Naive thymus-derived CD4-positive, alpha-beta T cell (primary cell): ENCODE measurements at places on chromosomes 4 and X.
A peak's percentile ranks its signal among the peaks of the same experiment; 100 is the strongest.

GRCh38 chrX:141220342-141221008 is 21.8 kb downstream of the SPANXC start:
- DNase-seq, result no peak

GRCh38 chrX:40090961-40091360 is 6.8 kb downstream of the BCOR start:
- no peak for DNase-seq

DNA sequence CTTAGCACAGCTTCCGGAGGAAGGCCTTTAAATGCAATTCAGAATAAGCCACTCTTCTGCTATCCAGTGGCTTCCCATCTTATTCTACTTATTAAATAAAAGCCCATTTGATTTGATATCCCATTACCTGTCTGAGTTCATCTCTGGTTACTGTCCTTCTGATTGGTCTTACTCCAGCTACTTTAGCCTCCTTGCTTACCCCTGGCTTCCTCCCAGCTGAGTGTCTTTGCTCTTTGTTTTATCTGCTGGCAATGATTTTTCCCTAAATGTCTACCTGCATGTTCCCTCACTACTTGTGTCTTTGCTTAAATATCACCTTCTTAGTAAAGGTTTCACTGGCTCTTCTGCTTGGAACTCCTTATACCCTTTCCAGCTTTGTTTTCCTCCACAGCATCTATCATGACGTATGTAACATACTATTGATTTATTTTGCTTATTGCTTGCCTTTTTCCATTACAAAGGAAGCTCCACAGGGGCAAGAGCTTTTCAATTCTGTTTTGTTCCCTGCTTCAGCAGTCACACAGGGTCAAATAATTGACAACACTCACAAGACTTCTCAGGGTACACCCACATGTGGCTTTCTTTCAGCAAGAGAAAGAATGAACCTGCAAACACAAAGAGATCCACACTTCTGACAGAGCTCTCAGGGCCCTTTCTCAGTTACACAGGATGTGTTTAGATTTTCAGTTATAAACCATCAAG is 63.8 kb downstream of the TBC1D19 start:
- no peak for DNase-seq

- DNase-seq, result no peak
Measured at GRCh38 chrX:38175139-38175538, 45.5 kb downstream of the SRPX start.

DNA sequence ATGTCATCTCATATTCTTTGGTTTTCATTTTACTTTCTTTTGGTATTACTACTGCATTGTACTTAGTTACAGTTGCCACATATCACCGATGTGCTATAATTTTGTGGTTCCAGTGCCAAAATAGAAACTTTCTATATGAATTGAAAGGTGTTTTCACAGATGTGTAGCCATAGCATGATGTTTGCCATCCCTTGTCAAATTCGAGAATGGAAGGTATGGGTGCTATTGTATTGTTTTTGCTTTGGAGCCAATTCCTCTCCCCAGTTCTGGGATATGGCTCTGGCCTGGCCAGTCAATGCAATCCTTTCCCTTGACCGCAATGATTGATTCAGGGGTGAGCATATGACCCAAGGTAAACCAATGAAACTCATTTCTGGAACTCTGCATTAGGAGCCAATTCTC is 86.2 kb upstream of the RPS6KA3 start:
- no peak for DNase-seq

GRCh38 chr4:173138624-173139023 is 30.0 kb upstream of the GALNT7 start:
- no peak for DNase-seq

DNA sequence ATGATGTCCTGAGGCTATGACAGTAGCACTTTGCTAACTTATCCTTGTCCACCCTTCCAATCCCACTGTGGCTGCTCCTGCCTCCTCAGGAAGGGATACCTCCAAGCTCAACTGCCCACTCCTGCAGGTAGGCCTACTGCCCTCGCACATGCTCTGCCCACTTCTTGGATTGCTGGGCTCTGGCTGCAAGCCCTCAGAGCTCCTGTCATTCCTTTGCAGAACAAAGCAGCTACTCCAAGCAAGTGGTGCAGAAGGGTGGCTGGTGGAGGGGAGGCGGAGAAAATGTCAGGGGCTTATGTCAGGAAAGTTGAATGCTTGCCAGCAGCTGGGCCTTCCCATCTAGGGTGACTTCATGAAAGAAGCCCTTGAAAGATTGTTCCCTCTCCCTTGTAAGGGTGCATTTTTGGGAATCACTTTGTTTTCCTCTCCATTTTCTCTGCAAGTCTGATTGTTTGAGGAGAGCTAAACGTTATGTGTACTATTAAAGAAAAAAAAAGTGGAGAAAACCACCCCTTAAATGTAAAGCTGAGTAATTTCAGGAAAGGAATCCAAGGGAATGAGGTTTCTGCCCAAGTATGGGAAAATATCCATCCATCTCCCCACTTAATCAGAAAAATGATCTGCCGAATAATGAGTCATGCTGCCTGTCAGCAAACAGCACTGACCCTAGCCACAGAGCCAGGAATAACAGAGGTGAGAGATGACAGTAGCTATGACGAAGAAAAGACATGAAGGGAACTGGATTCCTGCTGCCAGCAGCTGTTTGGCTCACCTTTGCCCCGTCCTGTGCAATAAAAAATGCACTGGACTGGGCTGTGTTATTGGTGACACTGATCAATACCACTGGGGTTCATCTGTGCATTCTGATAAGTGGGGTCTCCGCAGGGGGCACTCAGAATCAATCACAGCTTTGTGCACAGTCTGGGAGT is 102.0 kb downstream of the RTL5 start:
- no peak for DNase-seq

DNA sequence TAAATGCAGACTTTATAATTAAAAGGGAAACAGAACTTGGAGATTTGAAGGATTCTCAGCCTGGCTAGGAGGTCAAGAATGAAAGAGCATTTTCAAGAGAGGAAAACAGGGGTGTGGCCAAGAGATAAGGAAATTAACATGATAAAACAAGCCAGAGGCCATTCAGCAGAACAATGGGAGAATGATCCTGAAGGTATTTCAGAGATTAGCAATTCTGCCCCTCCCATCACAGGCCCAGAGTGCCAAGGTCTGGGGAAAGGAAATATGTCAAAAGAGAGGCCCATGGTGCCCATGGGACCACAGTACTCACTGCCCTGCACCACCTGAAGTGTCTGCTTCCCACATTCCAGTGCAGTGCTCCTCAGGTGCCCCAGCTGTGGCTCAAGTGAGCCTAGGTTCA is 188.5 kb upstream of the STS start:
- no peak for DNase-seq

DNA sequence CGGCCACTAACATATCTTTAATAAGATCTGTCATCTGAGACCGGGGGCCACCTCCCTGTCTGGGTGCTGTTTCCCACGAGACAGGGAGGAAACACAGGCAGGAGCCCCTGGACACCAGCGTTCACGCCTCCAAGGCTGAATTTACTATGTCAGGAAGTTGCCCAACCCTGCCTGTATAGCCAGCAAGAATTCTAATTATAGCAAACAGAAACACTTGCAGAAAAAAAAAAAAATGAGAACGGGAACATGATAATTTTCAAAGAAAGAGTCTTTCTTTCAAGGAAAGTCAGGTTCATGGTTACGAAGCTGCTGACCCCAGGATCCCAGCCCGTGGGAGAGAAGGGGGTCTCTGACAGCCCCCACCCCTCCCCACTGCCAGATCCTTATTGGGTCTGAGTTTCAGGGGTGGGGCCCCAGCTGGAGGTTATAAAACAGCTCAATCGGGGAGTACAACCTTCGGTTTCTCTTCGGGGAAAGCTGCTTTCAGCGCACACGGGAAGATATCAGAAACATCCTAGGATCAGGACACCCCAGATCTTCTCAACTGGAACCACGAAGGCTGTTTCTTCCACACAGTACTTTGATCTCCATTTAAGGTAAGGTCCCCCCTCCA is at the start of gene IL3RA:
Gene IL3RA (plus strand): TSS at position 455 of the 613 bp plus-strand sequence. CDS start 4,981 bp downstream, outside the sequence.
- peak; percentile 14 for DNase-seq

GRCh38 chr4:115292320-115293092 is 179.1 kb upstream of the NDST4 start:
- no peak for DNase-seq

DNA sequence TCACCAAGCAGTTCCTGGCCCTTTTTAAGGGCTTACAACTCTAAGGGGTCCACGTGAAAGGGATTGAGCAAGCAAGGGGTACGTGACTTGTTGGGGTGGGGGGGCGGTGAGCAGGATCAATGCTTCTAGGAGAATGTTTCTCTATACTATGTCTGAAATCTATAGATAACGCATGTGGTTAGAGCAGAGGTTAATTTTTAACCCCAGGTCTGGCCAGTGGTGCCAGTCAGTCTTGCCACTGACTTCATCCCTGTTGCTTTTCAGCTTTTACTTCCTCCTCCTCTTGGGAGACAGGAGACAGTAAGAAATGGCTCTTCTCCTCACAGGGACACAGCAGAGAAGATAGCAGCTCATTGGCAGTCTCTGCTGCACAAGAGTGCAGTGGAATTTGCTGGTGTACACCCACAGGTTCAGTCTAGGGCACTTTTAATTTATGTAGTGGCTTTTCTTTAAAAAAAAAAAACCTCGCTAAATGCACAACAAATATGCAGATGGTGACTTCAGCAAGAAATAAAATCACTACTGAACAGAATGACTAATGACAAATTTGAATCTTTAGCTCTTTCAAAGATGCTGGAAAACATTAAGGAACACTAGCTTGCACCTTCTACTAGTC is 190.5 kb downstream of the CCNG2 start:
- no peak for DNase-seq

- DNase-seq, result no peak
Measured at GRCh38 chr4:146063143-146063542, 112.4 kb upstream of the LSM6 start.

- DNase-seq, result no peak
Measured at GRCh38 chr4:74873545-74874301, 59.2 kb upstream of the PARM1 start.

- DNase-seq, result no peak
Measured at GRCh38 chrX:111284631-111285293, 14.5 kb upstream of the CAPN6 start.

DNA sequence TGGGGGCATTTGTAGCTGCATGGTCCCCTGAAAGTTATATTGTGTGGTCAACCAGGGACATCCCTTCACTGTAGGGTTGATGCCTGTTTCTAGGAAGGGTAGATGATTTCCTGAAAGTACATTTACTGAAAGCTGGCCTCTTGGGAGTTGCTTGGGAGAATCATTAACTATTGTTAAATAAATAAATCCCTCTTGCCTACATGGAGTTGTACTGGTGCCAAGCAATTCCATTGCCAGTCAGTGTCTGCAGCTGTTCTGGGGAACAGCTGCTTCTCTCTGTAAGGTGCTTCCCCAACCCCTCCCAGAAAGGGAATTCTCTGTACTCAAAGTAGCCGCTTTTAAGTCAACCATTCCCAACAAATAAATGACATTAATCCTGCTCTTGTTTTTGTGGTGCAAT is 51.1 kb downstream of the C4orf51 start:
- DNase-seq, result no peak

DNA sequence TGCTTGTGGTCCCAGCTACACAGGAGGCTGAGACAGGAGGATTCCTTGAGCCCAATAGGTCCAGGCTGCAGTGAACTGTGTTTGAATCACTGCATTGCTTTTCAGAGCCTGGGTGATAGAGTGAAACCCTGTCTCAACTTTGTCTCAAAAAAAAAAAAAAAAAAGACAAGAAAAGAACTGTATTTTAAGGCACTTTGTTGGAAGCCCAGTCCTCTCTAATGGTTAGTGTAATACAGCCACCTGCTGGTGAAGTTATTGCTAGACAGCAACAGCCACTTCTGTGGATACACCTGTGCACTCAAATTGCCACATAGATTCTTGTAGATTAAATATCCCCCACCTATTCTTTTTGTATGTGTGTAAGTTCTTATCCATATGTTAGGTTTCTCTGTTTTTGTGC is 10.1 kb upstream of the FGG start:
- DNase-seq, result peak; percentile 31

DNA sequence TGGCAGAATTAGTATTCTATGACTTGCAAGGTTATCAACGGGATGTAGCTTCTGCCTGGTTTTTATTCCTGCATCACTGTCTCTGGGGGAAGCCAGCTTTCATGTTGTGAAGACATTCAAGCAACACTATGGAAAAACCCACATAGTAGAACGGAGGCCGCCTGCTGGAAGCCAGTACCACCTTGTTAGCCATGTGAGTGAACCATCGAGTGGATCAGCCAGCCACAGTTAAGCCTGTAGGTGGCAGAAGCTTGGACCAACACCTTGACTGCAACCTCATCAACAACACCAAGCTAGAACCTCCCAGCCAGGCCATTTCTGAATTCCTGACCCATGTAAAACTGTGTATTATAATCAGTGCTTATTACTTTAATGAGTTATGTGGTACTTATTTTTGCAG is 538.2 kb downstream of the KCNIP4 start:
- DNase-seq, result no peak

- DNase-seq, result no peak
Measured at GRCh38 chr4:78534286-78534955, 17.1 kb upstream of the ANXA3 start.

DNA sequence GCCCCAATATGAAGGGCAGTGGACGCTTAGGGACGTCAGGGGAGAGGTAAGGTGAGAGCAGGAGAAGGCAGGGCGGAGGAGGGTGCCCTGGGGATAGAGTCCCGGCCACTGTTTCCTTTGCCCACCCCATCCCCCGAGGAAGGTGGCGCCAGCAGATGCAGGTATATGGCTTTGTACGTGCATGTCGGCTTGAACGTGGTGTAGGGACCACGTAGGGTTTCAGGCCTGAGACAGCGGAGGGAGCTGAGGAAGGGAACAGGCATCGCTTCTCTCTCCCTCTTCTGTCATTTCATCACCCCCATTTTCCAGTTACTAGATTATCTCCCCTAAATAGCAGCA is 97.9 kb downstream of the PHKA2 start:
- peak; percentile 30 for DNase-seq

DNA sequence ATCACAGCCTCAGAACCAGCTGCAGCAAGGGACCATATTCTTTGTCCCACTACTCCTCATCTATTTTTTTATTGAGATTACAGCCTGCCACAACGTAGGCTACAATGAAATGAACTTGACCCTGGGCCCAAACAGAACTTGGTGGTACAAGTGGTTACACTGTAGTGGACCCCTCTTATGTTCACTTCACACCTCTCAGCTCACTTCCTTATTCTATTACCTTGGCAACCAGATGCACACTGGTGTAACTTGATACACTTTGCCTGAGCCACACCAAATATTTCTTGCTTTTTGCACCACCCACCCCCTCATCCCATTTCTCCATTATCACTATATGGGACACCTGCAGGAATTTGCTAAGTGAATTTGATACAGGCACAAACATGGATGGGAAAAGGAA is 105.8 kb downstream of the CXCL13 start:
- DNase-seq, result no peak
